NCI-H187 (cell line): ENCODE measurements at places on chromosomes 7 and 10.

GRCh38 chr10:86200269-86200668, 166.3 kb downstream of the GRID1 start:
- no peak for DNase-seq

DNA sequence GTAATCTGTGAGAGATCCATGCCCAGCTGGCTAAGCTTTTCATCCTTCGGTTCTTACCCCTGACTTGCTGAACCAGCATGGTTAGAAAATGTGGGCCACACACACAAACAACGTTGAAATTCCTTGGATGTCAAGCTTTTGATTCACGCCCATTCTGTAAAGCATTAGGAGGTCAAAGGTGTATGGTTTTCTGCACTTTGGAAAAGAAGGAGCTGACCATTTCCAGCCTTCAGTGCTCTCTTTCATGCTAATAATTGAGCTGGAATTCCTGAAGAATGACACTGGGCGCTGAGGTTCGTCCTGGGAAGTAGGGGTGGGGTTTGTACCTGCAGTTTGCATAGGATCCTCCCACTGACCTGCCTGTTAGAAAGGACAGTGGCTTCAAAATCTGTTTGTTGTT, 23.1 kb downstream of the KLF6 start:
- no peak for DNase-seq

DNA sequence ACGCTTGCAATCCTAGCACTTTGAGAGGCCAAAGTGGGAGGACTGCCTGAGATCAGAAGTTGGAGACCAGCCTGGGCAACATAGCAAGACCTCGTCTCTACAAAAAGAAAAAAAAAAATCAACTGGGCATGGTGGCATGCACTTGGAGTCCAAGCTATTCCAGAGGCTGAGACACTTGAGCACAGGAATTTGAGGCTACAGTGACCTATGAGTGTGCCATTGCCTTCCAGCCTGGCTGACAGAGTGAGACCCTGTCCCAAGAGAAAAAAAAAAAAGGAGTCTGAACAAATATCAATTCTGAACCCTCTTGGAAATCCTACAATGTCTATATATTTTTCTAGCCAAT, 126.8 kb upstream of the NRP1 start:
- DNase-seq, result no peak

GRCh38 chr7:40239755-40240303, 105.0 kb downstream of the SUGCT start:
- no peak for DNase-seq

- no peak for DNase-seq
Observed at GRCh38 chr10:121073728-121074127, 222.6 kb downstream of the WDR11 start.

- DNase-seq, result no peak
Observed at GRCh38 chr10:85976267-85976793, 390.3 kb downstream of the GRID1 start.

DNA sequence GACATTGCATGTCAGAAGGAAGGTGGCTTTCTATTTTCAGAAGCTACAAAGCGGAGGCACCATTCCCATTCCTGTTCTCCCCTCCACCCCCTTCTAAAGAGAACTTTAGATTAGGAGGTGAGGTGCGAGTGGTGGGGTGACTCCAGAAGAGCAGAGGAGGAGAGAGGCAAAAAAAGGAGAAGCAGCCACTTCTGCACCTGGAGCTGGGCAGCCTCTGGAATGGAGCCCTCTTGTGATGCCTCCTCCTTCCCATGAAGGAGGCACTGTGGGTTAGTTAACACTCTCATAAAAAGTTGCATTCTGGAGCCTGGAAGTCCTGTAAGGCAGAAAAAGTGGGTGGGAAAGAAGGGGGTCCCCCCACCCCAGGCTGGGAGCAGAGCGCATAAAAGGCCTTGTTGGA, 4.8 kb downstream of the PTF1A start:
- no peak for DNase-seq

GRCh38 chr7:132422502-132423111, 153.7 kb downstream of the PLXNA4 start:
- DNase-seq, result no peak

- no peak for DNase-seq
Observed at GRCh38 chr7:132066761-132067171, 509.5 kb downstream of the PLXNA4 start.

- DNase-seq, result no peak
Observed at GRCh38 chr10:101388676-101389276, 34.8 kb downstream of the BTRC start.

DNA sequence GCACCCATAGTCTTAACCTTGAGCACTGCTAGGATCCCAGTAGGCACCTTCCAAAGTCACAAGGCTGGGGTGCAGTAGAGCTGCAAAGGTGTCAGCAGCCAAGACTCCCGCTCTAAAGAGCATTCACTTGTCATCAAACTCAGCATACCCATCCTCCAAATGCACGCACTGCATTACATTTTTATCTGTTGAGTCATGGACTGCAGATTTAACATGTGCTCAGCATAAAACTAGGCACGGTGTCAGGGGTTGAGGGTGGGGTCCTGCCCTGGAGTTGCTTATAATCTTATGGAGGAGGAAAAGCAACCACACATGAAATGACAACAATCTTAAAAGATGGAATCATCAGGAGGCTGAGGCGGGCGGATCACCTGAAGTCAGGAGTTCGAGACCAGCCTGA, 102.6 kb downstream of the PARP12 start:
- no peak for DNase-seq

DNA sequence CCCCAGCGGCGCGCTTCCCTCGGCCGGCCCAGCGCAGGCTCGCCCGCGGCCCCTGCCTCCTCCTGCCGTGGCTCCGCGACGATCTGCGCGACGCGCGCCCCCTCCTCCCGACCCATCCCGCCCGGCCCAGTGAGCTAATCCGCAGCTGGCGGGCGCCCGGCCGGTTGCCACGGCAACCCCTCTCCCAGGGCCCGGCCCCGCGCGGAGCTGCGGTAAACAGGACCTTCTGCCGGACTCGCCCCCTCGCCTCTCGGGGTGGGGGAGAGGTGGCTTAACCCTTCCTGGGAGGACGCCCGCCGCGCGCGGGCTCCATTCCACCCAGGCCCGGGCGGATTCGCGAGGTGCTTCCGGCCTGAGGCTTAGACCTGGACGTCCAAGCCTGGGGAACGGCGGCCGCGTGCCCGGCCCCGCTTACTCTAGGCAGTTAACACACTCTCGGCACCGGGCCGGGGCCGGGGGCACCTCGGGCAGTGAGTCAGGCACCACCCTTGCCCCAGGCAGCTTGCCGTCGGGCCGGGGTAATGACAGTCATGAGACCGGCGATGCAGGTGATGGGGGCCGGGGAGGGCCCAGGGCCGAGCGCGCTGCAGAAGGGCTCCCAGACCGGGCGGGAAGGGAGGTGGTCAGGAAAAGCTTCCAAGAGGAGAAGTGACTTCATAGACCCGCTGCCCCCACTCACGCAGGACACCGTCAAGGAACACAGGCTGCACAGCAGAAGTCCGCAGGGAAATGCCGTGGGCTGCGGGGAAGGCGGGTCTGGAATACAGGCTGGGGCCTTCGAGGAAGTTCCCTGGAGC, at the start of gene DENND2A:
TSS of gene DENND2A (minus strand) at position 87 of the 797 bp plus-strand sequence. CDS start 38,416 bp downstream, outside the sequence.
- DNase-seq, result peak; percentile 26

DNA sequence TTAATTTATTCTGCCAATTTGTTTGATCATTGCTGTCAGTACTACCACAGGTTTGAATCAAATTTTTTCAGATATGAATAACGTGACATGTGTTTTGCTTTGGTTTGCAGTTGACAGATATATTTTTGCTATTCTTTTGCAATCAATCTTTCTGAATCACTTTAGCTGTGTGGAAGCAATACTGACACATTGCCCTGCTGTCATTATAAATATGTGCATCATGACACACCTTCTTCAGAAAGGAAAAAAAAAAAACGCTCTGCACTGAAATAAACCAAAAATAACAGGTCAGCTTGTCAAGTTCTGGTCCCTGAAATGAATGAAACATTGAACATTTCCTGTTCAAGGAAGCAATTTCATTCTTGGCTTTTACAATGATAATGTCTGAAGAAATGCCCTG, 93.8 kb upstream of the FAM13C start:
- DNase-seq, result no peak

DNA sequence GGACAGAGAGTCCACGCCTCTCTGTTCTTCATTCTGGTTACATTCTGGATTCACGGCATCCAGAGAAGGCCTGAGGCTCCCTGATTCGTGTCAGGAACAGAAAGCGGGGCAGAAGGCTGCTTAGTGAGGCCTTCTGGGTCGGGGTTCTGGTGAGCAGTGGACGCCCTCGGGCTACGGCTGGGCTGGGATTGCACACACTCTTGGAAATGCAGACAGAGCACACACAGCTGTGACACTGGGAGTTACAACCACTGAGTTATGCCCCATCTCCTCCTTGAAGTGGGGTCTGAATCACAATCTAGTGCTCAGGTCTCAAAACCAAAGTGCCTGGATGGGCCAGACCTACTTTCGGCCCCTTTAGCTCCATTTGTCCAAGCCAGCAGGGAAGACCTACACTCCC, 156.9 kb upstream of the GDF10 start:
- DNase-seq, result no peak

DNA sequence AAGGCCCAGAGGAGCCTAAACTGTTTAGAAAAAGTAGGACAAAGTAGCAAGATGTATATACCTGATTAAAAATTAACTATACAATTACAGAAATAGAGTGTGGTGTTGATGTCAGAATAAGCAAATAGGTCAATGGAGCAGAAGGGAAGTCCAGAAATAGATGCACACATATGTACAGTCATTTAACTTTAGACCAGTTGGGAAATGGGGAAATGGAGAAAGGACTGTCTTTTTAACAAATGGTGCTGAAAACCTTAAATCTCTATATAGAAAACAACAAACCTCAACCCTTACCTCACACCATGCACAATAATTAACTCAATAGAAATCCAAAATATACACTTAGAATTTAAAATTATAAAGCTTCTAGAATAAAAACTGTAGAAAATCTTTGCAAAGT, 72.2 kb downstream of the CH25H start:
- no peak for DNase-seq

DNA sequence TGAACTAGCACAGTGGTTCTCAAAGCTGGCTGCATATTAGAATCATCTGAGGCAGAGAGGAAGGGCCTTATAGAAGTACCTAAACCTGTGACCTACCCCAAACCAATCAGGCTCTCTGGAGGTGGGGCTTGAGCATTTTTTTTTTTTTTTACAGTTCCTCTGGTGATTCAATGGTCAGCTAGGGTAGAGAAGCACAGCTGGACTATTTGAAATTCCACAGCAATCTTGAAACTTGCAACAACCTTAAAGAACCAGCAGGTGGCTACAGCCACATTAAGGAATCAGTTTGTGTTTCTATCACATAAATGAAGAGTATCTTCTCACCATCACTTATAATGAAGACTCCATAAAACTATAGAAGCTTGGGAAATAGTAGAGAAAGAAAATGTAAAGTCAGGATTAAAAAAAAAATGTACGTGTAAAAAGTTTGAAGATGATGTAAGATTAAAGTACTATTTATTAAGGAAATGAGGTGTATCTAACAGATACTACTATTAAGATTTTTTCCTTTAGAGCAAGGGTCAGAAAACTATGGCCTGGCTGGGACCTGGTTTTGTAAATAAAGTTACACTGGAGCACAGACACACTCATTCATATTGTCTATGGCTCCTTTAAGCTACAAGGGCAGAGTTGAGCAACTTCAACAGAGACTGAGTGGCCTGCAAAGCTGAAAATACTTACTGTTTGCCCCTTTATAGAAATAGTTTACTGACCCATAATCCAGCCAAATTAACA, 3.8 kb downstream of the RTKN2 start:
- DNase-seq, result no peak

DNA sequence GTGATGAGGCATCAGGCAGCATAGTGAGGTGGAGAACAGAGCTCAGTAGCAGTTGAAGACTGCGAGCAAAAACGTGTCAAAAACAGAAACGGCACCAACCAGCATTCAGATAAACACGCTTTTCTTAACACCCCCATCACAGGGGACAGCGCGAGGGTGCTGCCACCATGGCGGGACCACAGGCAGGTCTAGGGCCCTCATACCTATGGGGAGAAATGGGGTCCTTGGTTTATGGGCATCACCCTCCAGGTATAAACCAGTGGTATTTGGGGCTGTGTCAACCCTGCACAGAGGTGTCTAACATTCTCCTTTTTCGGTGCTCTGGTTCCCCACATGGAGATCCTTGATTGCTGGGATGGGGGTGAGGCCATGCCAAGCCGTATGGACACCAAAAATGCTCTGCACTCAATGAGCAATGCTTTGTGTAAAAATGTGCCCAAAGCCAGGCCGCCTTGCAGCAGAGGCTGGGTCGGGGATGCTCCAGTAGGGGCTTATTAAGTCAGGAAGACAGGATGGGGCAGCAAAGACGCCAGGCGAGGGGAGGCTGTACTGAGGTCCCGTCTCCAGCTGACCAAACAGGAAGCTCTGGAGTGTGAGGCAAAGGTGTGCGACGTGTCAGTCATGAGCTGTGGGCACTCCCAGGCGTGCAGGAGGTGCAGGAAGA, 191.5 kb downstream of the WDR37 start:
- no peak for DNase-seq

DNA sequence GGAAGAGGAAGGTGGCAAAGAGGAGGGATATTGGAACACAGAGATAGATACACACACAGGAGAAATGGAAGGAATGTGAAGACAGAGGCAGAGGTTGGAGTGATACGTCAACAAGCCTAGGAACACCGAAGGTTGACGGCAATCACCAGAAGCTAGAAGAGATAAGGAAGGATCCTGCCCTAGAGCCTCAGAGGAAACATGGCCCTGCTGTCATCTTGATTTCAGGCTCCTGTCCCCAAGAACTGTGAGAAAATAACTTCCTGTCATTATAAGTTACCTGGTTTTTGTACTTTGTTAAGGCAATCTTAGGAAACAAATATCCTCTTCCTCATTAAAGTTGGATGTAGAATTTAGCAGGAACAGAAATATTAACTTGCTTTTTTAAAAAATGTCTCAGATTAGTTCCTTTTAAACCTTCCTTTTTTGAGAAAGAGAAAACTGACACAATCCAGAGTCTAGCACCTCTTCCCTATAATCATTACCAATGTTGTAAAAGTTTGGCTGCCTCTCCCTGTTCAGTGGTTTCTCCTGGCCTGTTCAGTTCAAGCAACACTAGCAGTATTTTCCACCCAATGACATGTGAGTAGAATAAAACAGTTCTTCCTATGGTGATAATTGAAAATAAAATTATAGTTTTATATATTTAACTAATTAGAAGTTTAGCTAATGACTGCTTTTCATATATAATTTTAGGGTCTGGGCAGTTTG, 28.8 kb upstream of the GNAI1 start:
- DNase-seq, result no peak
